MM.1S (cell line): ENCODE measurements at places on chromosomes 7 and 10.

- peak; percentile 60 for DNase-seq
These were observed 6.0 kb downstream of the TEX47 start for GRCh38 chr7:88789480-88790064.

GRCh38 chr7:2065528-2065927 lies 167.2 kb downstream of the MAD1L1 start:
- DNase-seq: no peak

- no peak for DNase-seq
These were observed 128.6 kb upstream of the KCTD7 start for GRCh38 chr7:66500087-66500486.

DNA sequence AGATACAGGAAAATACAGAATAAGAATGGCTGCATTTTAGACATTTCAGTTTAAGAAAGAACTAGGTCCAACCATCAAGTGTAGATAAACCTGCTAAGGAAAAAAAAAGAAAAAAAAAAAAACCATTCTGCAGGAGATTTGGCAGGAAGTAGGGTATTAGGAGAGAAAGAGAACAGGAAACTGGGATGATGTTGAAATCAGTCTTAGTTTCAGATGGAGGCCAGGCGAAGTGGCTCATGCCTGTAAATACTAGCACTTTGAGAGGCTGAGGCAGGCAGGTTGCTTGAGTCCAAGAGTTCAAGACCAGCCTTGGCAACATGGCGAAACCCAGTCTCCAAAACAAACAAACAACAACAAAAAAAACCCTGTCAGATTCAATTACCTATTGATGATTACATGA lies 120.2 kb downstream of the RAB11FIP2 start:
- no peak for DNase-seq

GRCh38 chr10:12394241-12395033 lies 45.1 kb downstream of the CAMK1D start:
- DNase-seq: no peak

GRCh38 chr10:20596065-20596755 lies 300.9 kb downstream of the NEBL start:
- DNase-seq: no peak

DNA sequence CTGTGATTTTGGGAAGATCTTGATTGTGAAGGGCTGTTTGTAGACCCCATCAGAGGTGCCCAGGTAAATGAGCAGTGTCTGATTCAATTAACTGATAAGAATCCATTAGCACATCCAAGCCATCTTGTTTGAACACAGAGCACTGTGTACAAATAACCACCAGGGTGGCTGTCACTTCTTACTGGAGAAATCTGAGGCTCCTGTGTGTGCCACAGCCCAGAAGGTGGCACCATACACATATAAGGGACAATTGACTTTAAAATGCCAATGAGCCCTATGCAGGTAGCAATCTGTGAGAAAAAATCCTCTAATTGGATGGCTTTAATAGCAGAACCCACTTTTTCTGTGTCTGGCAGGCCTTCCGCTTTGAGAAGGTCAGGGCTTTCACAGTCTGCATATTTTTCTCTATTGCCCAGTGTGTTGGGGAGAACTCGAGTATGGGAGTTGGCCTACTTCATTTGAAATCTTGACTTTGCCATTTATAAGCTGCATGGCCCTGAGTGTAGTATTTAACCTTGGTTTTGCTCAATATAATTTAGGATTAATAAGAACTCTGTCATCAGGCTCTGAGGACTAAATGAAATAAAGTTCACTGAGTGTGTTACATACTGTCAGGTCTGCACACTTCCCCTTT lies 517.4 kb downstream of the CCSER2 start:
- DNase-seq: peak; percentile 41
